ENCODE measurements at places on chromosomes 1 and 21.

- DNase-seq, result no peak
These were observed 483.6 kb upstream of the RGS18 start for GRCh38 chr1:191674626-191675179.

DNA sequence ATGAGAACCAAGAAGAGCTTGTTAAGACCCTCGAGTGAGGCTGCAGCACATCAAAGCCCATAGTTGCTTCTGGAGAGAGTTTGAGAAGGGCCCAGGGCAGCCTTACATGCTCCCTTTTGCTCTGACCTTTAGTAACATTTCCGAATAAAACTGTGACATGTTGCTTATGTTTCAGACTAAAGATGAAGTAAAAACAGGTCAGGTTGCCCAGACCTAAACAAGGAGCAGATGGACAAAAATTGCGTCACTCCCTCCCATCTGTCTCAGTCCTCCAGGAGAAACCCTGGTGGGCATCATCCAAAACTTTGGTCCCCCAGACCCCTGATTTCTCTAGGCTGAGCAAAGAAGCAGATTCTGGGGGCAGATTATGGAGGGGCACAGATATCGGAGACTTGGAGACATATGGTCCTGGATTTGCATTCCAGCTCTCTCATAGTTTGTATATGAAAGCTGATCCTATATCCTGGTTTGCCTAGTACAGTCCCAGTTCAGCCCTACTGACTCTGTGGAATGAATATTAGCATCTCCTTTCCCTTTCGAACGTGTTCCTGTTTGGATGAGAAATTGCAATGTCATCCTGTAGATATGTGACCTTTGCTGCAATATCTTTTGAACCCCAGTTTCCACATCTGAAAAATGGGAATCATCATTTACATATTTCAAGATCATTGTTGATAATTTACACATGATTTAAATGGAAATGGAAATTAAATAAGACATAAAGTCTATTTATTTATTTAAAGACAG is 304.9 kb upstream of the USP24 start:
- DNase-seq, result no peak

DNA sequence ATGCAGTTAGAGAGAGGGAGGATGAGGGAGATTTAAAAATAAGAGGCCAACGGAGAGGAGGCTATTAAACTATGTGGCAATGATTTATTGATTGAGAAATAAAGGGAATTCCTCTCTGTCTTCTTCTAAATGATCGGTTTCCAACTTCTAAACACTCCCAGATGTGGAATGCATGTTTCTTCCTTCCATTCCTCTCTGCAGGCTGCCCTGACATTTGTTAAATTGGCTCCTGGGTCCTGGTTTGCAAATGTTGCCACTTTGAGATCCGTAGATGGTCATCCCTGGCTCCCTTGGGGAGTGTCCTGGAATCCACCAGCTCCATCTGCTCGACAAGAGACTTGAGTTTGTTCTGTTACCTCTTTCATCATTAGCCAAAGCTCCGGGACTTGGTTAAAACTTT is 10.3 kb upstream of the C1orf198 start:
- no peak for DNase-seq

- DNase-seq, result no peak
These were observed 27.2 kb downstream of the TSEN15 start for GRCh38 chr1:184078564-184079249.

GRCh38 chr1:163178628-163179027 is 24.1 kb downstream of the RGS5 start:
- DNase-seq, result no peak
